Glutamatergic neuron (in vitro differentiated cells): ENCODE measurements at places on chromosomes 13 and 19. TPM values are rescaled to one million over a fixed set of nuclear protein-coding genes. Genes with fewer than 3 reads are reported as not detected.

- peaks cover 7% of the 10 kb centered on the region for H3K27me3 ChIP-seq
- peaks cover 1% of the 10 kb centered on the region for H3K4me1 ChIP-seq
- no peak overlapping the region for H3K4me3 ChIP-seq
- DNase-seq = no peak
- peaks cover 29% of the 10 kb centered on the region for H3K36me3 ChIP-seq
- H3K27ac ChIP-seq = no peak overlapping the region
Measured at GRCh38 chr19:20067943-20068342, 9.9 kb upstream of the ZNF90 start.

DNA sequence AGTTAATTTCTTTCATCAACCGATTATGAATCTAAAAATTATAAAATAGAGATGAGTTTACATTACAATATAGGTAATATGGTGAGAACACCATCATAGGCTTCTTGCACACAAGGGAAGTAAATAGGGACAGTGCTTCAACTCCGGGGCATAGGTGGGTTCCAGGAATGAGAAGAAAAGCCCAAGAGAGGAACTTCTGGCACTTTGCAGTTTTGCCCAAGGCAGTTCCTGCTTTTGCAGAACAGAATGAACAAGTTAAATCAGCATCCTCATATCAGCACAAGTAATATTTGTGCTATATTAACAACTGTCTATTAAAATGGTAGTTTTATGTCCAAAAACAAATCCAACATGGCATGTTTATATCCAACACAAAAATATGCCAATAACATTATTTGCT, 60.1 kb downstream of the DACH1 start:
- no peak for DNase-seq
- H3K36me3 ChIP-seq = no peaks in the 10 kb centered on the region
- H3K4me1 ChIP-seq = peaks cover 17% of the 10 kb centered on the region
- no peak overlapping the region for H3K4me3 ChIP-seq
- H3K27ac ChIP-seq = no peak overlapping the region

The AP1M2 gene
- 1.2 TPM for total RNA-seq

GRCh38 chr19:54141356-54141755, 3.8 kb downstream of the CNOT3 start:
- peaks cover under 1% of the 10 kb centered on the region for H3K4me1 ChIP-seq
- no peaks in the 10 kb centered on the region for H3K36me3 ChIP-seq
- H3K27me3 ChIP-seq = peaks cover 9% of the 10 kb centered on the region
- no peak for DNase-seq
- no peak overlapping the region for H3K27ac ChIP-seq
- H3K4me3 ChIP-seq = no peak overlapping the region

GRCh38 chr13:108795841-108796240, 166.4 kb downstream of the MYO16 start:
- H3K36me3 ChIP-seq = no peaks in the 10 kb centered on the region
- H3K27ac ChIP-seq = no peak overlapping the region
- H3K4me1 ChIP-seq = no peaks in the 10 kb centered on the region
- H3K27me3 ChIP-seq = no peaks in the 10 kb centered on the region
- no peak for DNase-seq
- no peak overlapping the region for H3K4me3 ChIP-seq

DNA sequence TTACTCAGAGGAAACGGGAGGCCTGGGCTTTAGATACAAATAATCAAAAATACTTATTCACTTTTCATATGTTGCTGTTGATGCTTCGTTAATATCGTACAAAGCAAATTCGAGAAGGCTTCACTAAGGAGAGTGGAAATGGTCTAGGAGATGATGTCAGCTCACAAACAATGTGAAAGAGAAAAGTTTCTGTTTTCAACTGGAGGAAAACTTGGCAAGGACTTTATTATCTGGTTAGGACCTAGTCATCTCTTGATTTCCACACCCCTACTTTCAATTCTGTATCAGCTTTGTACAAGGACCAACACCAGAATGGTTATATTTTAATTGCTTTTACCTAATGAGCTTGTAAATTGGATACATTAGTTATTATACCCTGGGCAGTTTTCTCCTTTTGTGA, 88.0 kb downstream of the SLC10A2 start:
- no peak overlapping the region for H3K4me3 ChIP-seq
- DNase-seq = no peak
- no peak overlapping the region for H3K27ac ChIP-seq
- H3K36me3 ChIP-seq = no peaks in the 10 kb centered on the region

DNA sequence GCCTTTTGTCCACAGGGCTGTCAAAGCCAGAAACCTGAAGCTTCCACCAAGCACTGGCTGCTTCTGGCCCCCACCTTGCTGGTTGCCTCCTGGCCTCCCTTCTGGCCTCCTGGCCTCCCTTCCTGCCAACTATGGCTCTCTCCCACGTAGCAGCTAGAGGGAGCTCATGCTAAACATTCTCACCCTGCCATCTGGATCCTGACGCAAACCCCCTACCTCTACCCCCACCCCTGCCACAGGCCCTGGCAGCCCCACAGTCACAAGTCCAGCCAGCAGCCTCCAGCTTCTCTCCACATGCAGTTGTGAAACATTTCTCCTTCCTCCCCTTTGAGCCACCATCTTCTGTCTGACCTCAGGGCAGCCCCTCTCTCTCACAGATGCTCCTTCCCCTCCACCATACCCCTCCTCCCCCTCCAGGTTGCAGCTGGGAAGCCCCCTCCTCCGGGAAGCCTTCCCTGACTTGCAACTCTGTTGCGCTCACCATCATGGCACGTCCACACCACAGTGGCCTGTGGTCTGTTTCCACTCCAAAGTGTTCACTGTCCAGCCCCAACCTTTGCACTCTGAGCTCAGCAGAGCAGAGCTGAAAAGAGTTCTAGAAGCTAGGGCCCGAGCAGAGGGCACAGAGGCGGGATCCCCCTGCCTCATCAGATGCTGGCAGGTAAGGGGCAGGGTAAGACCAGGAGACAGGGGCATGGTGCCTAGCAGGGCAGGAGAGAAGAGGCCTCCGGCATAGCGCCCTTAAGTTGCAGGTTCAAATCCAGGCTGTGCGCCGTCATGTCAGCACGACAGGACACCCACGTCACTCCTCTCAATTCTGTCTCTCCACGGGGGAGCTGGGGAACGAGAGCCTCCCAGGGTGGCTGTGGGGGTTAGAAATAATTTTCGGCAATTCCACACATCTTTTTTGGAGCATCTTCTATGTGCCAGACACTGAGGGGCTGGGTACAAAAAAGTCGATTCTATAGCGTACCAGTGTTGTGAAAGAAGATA, 7.3 kb downstream of the ADGRL1 start:
- H3K4me1 ChIP-seq = peaks cover 5% of the 10 kb centered on the region
- H3K36me3 ChIP-seq = no peaks in the 10 kb centered on the region
- H3K27ac ChIP-seq = peak overlapping the region; percentile 22
- DNase-seq = peak; percentile 32
- H3K4me3 ChIP-seq = no peak overlapping the region

GRCh38 chr19:48833977-48834376, 2.3 kb downstream of the HSD17B14 start:
- no peak overlapping the region for H3K27ac ChIP-seq
- peaks cover 4% of the 10 kb centered on the region for H3K36me3 ChIP-seq
- peak overlapping the region; percentile 24 for H3K4me3 ChIP-seq
- peaks cover 9% of the 10 kb centered on the region for H3K27me3 ChIP-seq
- peaks cover 2% of the 10 kb centered on the region for H3K4me1 ChIP-seq
- no peak for DNase-seq
